ENCODE measurements at places on chromosomes 2 and 18.

DNA sequence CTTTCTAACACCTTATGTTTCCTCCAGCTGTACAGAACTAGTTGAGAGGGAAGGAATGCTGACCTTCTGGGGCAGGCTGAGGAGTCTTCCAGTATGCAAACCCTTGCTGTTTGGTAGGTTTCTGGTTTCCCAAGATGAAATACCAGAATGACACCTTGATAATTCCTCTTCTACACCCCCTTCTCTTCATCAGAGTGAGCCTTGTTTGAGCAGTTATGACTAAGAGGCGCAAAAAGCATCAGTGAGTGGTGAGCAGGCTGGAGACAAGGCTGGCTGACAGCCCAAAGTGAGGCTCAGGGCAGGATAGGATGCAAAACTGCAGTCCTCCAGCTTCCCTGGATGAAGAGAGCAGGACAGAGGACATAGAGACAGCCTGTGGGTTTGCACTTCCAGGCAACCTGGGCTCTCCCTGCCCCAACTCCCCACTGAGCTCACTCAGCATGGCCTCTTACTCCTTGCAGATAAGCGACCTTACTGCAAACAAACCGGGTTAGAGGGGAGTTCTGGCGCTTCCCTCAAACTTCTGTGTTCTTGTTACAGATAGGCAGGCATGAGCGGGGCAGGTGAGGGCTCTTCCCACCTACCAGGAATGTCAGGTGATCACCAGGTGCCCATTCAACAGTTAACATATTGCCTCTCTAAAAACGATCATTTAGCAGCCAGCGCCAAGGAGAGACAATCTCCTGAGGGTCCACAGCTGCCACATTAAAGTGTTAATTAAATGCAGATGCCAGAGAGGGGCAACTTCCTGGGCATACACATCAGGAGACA lies 5.4 kb downstream of the MPPE1 start:
- no peak for DNase-seq

GRCh38 chr2:165016772-165017411 lies 61.6 kb upstream of the SLC38A11 start:
- no peak for DNase-seq

- no peak for DNase-seq
These were observed 1549.7 kb upstream of the ACVR2A start for GRCh38 chr2:146295080-146295670.

DNA sequence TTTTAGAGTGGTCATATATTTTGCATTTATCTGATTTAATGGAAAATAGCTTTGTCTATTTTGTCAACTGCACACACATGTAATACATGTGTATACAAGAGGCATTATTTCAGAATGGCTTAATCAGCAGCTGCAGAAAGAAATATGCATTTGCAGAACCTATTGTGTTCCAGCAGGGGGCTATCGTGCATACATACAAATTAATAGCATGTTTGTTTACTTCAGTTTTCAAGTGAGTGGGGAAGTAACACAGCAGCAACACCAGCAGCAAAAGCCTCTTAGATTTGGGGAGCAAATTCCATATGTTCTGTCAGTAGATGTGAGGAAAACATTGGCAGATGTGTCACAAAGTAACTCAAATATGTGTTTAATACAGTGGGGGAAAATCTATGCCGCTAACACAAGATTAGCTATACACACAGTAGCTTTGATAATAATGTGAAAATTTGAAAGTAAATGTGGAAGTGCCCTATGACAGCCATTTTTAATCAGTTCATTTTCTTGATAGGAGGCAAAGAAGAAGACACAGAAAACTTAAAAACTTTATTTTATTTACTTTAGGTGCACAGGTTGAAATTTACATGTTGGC lies 218.1 kb downstream of the WDR7 start:
- no peak for DNase-seq

GRCh38 chr2:104118889-104119288 lies 735.0 kb upstream of the POU3F3 start:
- DNase-seq, result no peak

DNA sequence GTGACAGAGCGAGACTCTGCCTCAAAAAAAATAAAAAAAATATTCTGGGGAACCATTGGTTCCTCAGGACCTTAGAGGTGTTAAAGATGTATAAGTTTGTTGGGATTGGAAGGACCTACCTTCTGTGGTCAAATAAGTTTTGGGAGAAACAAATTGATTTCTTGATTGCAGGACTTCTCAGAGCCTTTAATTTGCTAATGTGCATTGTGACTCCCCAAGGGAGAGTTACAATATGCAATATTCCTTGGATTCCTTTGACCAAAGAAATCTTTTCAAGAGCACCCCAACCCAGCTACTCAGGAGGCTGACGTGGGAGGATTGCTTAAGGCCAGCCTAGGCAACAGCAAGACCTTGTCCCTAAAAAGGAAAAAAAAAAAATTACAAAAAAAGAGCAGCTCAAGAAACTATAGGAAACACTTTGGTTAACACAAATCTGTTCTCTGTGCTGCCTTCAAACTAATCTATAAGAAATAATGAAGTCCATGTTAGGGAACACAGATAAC lies 6.5 kb downstream of the NAGK start:
- no peak for DNase-seq

DNA sequence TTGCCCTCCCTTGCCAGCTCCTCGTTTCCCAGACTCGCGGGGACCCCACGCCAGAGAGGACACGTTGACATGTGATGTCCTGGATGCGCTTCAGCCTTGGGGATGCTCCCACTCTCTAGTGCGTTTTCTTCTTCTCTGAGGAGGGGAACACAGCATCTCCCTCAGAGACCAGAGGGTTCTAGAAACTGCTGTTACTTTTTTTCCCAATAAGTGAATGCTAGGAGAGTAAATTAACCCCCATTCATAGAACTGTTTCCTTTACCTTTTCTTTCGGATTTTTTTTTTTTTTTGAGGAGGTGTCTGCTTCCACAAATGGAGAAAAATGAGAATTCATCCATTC lies 370 bp upstream of the EFEMP1 start:
- no peak for DNase-seq

DNA sequence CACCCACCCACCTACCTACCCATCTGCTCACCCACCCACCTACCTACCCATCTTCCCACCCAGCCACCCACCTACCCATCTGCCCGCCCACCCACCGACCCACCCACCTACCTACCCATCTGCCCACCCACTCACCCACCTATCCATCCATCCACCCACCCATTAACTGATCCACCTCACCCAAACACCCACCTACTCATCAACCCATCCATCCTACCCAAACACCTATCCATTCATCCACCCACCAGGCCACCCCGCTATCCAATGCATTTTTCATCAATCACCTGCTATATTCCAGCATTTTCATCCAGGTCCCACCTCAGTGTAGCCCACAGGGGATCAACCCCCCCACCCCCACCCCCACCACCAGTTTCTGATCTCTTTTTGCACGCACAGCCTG lies 121.8 kb downstream of the GLI2 start:
- DNase-seq, result no peak

DNA sequence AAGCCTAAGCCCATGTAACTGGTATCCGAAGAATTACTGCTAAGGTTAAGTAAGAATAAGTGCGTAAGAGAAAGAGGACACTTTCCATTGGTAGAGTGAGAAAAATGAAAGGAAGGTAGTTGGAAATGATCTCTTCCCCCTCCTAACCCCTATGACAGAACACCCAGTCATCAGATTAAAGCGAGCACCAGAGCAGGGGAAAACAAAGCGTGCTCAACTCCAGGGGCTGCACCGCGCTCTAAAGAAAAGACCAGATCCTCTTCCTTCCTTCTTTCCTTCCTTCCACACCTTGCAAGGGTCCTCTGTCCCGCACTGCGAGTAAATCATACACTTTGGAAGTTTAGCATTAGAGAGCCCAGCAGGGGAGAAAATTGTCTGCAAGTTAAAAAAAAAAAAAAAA lies 971 bp upstream of the CDH7 start:
- no peak for DNase-seq
